ENCODE measurements at places on chromosomes 11 and 22. TPM values are rescaled to one million over a fixed set of nuclear protein-coding genes. Genes with fewer than 3 reads are reported as not detected.

- no peaks in the 10 kb centered on the region for H3K36me3 ChIP-seq
- peaks cover 16% of the 10 kb centered on the region for H3K27me3 ChIP-seq
- H3K4me3 ChIP-seq, result no peak overlapping the region
- H3K27ac ChIP-seq, result no peak overlapping the region
Measured at GRCh38 chr22:37082251-37082873, 27.2 kb downstream of the TMPRSS6 start.

- no peak overlapping the region for H3K4me3 ChIP-seq
- DNase-seq, result no peak
- H3K27me3 ChIP-seq, result no peaks in the 10 kb centered on the region
- H3K27ac ChIP-seq, result no peak overlapping the region
- H3K4me1 ChIP-seq, result peaks cover 3% of the 10 kb centered on the region
Measured at GRCh38 chr11:90465553-90465952, 242.7 kb upstream of the CHORDC1 start.

DNA sequence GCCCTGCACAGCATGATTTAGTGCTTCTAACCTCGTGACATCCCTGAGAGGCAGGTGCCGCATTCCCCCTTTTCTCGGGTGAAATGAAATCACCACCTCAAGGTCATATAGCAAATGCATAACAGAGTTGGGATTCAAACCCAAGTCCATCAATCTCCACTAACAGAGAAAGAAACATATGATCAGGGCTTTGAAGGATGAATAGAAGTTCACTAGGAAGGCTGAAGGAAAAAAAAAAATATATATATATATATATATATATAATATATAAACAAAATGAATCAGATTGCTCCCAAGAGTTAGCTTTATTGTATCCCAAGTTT is 12.1 kb upstream of the ARHGEF17 start:
- DNase-seq, result no peak
- H3K36me3 ChIP-seq, result no peaks in the 10 kb centered on the region
- peaks cover 5% of the 10 kb centered on the region for H3K4me1 ChIP-seq

DNA sequence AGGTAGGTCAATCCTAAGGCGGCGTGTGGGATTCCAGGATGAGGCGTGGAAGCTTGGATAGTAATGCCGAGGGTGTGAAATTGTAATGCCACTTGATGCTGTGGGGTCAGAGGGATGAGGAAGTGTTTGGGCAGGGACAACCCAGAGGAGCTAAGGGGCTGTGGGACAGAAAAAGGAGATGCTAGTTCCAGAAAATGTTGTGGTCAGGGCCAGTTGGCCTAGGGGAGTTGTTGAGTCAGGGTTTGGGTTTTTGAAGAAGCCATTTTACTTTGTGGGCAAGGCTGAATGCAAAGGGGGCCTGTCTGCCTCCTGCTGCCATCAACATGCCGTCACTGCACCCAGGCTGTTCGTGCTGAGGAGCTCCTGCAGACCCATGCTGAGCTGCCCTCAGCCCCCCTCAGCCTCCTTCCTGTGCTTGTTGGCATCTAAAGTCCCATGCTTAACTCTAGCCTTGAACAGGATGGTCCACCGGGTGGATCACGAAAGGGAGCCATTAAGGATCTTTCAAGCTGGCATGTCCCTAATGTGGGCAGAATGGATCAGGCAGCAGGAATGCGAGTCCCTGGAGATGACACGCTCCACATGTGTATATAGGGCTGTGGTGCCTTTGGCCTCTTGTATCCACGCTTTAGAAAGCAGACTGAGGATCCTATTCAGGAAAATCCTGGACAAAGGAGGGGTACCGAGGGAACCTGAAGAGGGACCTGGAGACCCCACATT is 2.1 kb downstream of the C11orf16 start:
- DNase-seq, result no peak
- no peak overlapping the region for H3K4me3 ChIP-seq
- H3K4me1 ChIP-seq, result peaks cover 15% of the 10 kb centered on the region
- H3K36me3 ChIP-seq, result no peaks in the 10 kb centered on the region
- H3K27me3 ChIP-seq, result no peaks in the 10 kb centered on the region

DNA sequence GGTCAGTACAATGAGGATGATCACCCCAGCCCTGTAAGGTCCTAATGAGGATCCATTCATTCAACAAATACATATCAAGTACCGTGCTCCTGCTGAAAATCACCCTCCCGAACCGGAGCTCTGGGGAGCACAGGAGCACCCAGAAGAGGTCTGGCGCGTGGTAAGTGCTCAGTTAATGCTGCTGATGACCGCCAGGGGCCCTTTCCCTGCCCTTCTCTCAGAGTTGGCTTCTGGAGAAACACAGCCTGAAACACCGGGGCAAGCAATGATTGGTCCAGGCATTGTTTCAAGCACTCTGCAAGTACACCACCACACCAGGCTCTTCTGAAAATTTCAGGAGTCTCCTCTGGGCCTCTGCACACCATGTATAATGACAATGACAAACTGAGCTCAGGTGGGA is 3.8 kb upstream of the CCDC86 start:
- H3K4me1 ChIP-seq, result peaks cover 24% of the 10 kb centered on the region
- no peaks in the 10 kb centered on the region for H3K36me3 ChIP-seq
- no peak overlapping the region for H3K27ac ChIP-seq
- H3K27me3 ChIP-seq, result peaks cover 33% of the 10 kb centered on the region
- no peak overlapping the region for H3K4me3 ChIP-seq

- no peak overlapping the region for H3K27ac ChIP-seq
- peaks cover 6% of the 10 kb centered on the region for H3K4me1 ChIP-seq
- H3K27me3 ChIP-seq, result no peaks in the 10 kb centered on the region
- H3K36me3 ChIP-seq, result no peaks in the 10 kb centered on the region
- H3K4me3 ChIP-seq, result no peak overlapping the region
- no peak for DNase-seq
Measured at GRCh38 chr11:109123816-109124787, 297.9 kb upstream of the C11orf87 start.

DNA sequence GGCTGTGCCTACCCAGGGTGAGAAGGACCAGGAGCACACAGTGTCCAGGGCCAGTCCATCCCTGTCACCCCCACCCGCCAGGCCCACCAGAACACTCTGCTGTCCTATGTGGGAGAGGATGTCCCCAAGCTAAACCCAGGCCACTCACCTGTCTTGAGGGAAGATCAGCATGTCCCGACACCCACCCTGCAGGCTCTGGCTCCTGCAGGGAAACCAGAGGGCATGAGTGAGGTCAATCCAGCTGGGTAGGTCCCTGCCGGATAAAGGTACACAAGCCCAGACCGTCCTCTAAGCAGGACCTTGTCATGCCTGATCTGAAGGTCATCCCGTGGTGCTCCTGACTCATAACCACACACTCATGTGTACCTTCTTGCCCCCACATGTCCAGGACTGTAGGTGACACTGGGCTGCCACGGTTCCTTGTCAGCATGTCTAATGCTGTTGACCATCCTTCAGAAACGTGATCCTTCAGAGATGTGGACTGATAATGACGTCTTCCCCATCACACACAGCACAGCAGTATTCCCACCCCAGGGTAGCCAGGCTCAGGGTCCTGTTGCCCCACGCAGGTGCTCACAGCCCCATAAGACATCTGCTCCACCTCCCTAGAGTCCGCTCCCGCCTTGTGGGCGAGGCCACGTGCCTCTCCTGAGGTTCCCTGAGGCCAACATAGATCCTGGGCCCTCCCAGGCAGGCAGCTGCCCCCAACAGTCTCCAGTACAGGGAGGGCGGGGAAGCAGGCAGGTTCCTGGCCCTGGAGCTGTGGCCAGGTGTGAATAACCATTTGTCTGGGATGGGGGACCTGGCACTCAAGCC is 6.1 kb downstream of the ARVCF start:
- no peak for DNase-seq
- no peaks in the 10 kb centered on the region for H3K4me1 ChIP-seq
- no peak overlapping the region for H3K4me3 ChIP-seq
- H3K36me3 ChIP-seq, result no peaks in the 10 kb centered on the region
- peaks cover 19% of the 10 kb centered on the region for H3K27me3 ChIP-seq

DNA sequence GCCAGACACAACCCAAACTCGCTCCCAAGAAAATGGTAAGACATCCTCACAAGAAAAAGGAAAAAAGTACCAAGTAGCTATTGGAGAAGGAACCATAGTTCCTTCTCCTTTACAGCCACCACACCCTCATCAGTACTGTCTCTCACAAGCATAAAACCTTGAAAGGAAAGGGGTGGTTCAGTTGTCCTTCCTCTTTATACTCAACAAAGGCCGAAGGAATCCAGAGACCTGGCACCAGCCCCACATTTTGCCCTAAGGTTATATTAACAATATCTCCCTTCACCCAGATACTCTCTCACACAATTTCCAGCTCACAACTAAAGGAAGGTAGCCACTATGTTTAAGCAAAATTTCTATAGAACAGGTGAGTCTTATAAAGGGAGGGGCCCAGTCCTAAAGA is 8.5 kb downstream of the FHIP1B start:
- no peak overlapping the region for H3K27ac ChIP-seq
- DNase-seq, result no peak
- no peaks in the 10 kb centered on the region for H3K4me1 ChIP-seq
- no peak overlapping the region for H3K4me3 ChIP-seq

SYTL2 gene
- total RNA-seq, result 10.3 TPM

ACR gene
- 2.2 TPM for total RNA-seq

OR52I1 gene
- total RNA-seq, result not detected

C22orf42 gene
- total RNA-seq, result not detected

CNIH2 gene
- total RNA-seq, result 10.2 TPM

OR2D2 gene
- 0.41 TPM for total RNA-seq

NAV2 gene
- total RNA-seq, result 67.7 TPM
